ENCODE measurements at places on chromosomes 12 and 14.

DNA sequence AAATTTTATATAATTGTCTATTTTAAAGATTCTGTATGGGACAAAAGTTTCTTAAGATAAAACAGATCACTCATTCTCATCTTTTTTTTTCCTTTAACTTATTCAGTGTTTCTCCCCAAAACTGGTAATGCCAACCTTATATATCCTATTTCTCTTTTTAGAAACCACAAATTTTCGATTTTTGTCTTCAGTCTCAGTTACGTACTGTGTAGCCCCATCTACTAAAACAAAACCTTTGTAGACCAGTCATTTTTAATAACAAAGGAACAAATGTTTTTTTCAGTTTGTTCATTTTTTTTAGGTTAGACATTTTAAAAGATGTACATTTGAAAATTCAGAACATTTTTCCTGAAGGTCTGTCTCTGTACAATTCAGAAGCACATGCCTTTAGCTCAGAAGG, 18.2 kb downstream of the PNMA1 start:
- no peak for DNase-seq

- no peak for DNase-seq
These were observed 7.4 kb upstream of the OR10P1 start for GRCh38 chr12:55629058-55629841.

DNA sequence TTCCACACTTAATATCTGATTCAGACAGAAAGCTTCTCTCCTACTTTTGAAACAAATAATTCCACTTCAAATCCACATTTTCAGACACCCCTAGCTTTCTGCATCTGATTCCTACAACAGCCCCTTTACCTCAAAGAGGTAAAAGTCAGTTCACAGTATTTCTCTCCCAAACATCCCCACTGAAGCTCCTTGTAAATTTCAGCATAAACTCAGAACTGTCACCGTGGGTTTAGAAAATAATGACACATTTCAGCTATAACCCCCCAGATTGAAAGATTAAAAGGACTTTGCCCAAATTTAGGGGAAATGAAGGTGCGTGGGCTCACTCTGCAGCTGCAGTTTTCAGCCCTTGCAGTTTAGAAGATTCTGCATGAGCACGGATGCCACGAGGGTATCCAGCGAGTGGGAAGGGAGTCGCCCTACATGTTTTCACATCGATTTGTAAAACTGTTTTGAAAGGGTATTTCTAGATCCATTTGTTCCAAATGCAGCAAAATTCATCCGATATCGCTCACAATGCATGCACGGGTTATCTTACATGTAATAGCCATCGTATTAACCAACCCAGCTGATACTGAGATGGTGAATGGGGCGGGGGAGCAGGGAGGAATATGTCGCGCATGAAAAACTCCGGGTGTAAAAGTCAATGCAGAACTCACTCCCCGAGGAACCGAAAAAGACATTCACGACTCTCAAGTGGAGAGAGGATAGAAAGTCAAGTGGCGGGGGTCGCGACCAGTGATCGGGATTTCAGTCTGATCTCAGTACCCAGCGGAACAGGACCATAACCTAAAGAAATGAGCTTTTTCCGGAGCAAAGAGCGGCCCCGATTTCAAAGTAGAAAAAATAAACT, 5.0 kb upstream of the CCND2 start:
- no peak for DNase-seq

GRCh38 chr14:102746634-102747438, 30.4 kb upstream of the TRAF3 start:
- no peak for DNase-seq

GRCh38 chr14:102759456-102760187, 17.6 kb upstream of the TRAF3 start:
- no peak for DNase-seq

- DNase-seq = peak; percentile 62
These were observed 148.0 kb upstream of the PDE3A start for GRCh38 chr12:20220339-20220738.

- peak; percentile 68 for DNase-seq
These were observed at the start of gene TEAD4 for GRCh38 chr12:2959192-2959504. TEAD4 (plus strand) TSS chr12:2959397.

DNA sequence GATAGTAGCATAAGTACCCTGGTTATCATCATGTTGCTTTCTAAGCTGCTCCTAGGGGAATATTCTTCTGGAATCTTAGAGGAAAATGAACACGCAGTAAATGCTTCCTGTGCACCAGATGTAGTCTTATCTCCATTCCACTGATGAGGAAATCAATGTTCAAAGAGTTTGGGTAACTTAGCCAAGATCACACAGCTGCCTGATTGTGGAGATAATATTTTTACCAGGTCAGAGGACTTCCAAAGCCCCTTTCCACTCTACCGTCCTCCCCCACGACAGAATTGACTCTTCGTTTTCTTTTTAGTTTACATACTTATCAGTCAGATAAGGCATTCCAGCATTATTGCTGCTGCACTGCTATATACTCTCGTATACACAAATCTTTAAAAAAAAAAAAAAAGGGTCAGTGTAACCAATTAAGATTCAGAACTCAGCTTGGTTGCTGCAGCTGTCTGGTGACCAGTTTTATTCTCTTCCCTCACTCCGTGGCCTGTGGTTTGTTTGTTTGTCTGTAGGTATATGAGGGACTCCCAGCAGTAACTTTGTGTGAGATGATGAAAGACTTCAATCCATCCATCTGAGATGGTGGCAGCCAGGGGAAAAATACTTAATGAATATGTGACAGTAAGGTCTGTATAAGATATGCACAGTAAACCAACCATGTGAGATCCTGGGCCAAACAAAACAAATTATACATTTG, 110.5 kb downstream of the TGFB3 start:
- no peak for DNase-seq

- peak; percentile 54 for DNase-seq
These were observed 51.3 kb upstream of the RERGL start for GRCh38 chr12:18141048-18141982.

GRCh38 chr14:61836807-61837206, 74.6 kb downstream of the SNAPC1 start:
- DNase-seq = no peak

GRCh38 chr14:106268013-106268727, 741.8 kb downstream of the TMEM121 start:
- DNase-seq = peak; percentile 52

DNA sequence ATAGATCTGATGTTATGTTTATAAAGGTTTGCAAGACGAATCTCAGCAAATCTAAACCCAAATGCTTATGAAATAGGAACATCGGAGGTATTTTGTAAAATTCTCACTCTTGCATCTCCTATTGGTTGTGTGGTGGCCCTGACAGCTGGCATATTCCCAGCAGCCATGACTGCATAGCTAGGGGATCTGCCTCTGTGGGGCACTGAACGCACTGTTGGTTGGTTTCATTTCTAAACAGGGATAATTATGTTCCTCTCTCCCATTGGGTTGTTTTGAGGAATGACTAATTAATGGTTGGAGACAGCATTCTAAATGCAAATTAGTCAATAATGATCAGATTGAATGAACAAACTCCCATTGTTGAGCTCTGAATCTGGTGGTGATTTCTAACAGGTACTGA, 2.7 kb upstream of the BEST3 start:
- DNase-seq = no peak

- no peak for DNase-seq
These were observed 14.8 kb downstream of the GTF2H3 start for GRCh38 chr12:123648401-123648800.

- DNase-seq = no peak
These were observed 124.8 kb upstream of the RASSF8 start for GRCh38 chr12:25833657-25834056.

DNA sequence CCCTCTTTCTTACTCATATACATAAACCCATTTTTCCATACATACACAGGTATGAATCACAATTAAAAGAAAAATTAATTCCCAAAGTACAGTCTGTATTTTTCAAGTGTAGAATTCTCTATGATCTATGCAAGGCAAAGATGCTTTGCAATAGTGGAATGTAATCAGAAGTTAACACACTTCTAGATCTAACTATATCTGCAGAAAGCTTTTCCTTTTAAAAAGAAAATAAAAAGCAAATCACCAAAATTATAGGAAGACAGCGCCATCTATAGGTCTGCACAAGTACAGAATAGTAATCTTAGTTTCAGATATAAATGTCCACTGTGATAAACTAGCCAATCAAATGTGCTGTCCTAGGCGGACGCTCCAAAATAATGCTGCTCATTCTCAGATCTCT, 22.0 kb downstream of the SLC25A21 start:
- peak; percentile 70 for DNase-seq

GRCh38 chr12:79859646-79860045, 75.3 kb downstream of the PPP1R12A start:
- no peak for DNase-seq

DNA sequence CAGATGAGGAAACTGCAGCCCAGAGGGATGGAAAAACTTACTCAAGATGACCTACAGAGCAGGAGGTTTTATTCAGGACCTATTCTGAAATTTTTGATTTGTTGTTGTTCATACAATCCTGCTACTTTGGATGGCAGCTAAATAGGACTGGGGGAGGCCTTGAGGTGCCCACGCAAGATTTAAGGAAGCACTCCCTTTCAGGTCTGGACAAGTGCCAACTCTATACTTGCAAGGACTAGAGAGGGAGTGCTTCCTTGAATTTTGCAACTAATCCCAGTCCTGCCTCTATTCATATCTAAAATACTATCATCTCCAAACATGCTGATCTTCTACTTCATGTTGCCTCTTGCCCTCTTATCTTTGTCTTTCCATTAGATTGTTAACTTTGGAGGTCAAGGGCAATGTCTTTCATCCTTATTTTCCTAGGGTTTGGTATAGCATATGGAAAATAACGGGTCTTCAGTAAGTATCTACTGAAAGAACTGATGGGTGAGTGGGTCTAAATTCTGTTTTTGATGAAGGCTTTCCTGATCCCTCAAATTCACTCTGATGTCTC, 28.6 kb upstream of the PPM1H start:
- no peak for DNase-seq

DNA sequence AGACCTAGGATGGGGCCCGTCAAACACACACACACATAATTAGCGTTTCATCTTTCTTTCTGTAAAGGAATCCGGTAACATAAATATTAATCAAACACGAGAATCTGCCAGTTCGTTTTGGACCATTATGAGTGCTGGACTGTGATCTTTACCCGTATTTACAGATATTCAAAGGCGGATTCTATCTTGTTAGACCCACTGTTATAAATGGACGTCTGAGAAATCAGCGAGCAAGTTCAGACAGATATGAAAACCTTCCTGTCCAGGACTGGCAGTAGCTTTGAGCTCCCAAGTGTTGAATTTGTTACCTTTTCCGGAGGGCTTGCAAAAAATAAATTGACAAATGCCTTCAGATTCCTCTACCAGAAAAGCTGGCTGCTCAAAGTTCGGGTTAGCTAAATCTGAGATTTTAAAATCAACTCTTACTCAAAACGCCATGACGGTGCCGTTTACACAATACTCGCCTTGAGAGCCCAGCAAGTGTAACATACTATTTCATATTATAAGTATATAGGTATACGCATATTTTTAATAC, 27.6 kb downstream of the BCL11B start:
- no peak for DNase-seq

GRCh38 chr14:102579696-102580549, 12.5 kb upstream of the RCOR1 start:
- DNase-seq = no peak

DNA sequence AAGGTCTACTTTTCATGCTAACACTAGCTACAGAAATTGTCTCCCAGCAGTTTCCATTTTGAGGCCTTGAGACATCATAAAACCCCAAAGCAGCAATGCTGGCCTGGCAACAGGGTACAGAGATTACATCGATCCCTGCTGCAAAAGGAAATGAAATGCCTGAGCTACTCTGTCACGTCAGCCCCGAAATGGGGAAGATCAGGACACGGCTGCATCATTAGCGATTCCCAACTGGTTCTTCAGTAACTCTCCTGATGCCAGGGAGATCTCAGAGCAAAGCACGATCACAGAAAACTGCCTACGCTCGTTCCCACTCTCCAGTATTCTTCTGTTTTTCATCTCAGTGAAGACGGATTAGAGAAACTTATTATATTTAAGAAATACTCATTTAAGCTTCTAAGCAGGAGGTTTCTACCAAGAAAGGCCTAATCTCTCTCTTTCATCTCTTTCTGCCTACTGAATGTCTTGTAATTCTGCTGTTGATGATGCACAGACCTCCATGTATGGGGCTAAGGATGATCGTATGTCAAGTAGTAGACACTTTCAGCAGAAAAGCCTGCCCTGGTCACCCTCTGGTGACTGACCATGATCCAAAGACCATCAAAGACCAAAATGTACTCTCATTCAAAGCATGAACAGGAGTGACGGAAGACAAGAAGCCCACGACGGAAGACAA, 168.5 kb downstream of the RIMBP2 start:
- no peak for DNase-seq

DNA sequence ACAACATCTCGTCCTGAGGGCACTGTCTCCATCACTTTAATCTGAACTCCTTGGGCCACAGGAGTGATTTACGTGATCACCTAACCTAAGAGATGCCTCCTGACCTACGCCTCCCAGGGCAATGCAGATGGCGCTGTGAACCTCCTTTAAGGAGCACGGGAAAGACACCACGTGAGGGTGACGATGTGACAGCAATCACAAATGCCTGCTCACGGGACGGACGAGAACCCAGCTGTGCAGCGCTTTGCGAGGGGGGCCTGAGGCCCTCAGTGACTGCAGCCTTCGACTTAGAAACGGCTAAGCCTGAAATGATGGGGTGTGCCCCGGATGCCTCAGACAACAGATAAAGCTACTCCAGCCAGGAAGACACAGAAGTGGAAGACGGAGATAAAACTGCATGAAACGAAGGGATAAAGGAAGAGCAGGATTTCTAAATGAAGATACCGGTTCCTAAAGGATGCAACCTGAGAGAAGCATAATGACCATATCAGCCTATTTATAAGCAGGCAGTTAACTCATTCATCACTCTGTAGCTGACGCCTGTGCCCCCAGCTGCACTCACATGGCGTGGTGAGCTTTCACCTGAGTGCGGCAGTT, 13.9 kb upstream of the GOLGA3 start:
- no peak for DNase-seq

GRCh38 chr14:73460691-73461127, 2.4 kb upstream of the NUMB start:
- no peak for DNase-seq

DNA sequence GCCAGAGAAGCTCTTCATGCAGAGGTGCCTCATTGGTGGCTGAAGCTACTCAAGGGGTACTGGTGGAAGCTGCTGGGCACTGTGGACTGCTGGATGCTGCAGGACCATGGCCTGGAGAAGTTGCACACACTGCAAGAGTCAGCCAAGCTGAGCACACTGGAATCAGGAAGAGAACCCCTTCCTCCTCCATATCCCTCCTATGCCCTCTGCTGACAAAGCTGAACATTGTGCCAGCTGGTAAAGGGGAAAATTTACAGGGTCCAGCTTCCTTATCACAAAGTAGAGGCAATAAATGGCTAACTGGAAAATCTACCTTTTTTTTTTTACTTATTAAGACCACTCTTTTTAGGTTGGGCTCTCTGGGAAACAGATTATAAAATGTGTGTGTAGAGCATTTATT, 6.5 kb downstream of the CCDC175 start:
- DNase-seq = peak; percentile 37

GRCh38 chr12:13745111-13745860, 236.1 kb downstream of the GRIN2B start:
- no peak for DNase-seq
